ENCODE measurements at places on chromosomes 3 and 15. TPM values are rescaled to one million over a fixed set of nuclear protein-coding genes. Genes with fewer than 3 reads are reported as not detected.

DNA sequence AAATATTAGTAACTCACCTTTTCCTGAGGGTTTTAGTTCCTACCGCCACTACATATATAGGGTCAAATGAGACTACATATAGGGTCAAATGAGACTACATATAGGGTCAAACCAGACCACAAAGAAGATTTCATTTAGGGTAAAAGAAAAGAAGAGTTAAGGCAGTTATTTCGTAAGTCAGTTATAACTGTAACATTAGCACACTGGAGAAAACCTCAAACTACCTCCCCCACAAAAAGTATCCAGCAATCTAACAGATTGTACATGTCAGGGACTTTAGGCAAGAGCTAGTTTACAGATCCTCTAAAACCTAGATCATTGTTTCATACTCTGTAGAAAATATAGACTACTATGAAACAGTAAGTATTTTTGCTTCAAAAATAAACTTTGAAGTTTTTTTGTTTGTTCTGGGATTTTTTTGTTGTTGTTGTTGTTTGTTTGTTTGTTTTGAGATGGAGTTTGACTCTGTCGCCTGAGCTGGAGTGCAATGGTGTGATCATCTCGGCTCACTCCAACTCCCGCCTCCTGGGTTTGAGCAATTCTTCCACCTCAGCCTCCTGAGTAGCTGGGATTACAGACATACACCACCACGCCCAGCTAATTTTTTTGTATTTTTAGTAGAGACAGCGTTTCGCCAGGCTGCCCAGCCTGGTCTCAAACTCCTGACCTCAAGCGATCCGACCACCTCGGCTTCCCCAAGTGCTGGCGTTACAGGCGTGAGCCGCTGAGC, 92.4 kb upstream of the CGNL1 start:
- H3K4me3 ChIP-seq: no peak overlapping the region
- peaks cover 34% of the 10 kb centered on the region for H3K4me1 ChIP-seq
- DNase-seq: no peak
- H3K27me3 ChIP-seq: no peaks in the 10 kb centered on the region

GRCh38 chr3:183375787-183376186, 52.6 kb downstream of the MCF2L2 start:
- H3K4me3 ChIP-seq: no peak overlapping the region
- H3K27me3 ChIP-seq: no peaks in the 10 kb centered on the region
- no peak overlapping the region for H3K27ac ChIP-seq
- H3K36me3 ChIP-seq: no peaks in the 10 kb centered on the region

Gene C2CD4B
- total RNA-seq: 1.5 TPM

DNA sequence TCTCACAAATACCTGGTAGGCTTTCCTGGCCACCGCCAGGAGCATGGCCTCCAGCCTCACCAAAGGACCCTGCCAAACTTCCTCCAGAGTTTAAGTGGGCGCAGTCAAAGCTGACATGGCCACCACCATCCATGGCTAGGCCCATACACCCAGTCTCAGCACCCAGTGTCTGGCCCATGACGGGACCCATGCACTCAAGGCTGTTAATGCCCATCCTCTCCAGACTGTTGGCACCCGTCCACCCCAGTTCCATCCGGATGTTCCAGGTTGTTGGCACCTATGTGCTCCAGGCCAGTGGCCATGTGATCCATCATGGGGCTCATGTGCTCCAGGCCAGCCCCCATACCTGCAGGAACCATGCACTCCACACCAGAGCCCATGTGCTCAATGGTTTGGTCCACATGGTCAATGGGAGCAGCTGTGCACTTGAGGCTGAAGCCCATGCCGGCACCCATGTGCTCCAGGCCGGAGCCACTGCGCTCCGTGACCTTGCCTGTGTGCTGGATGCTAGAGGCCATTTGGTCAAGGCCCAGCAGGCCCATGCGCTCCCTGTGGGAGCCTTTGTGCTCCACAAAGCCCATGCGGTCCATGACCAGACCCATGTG, 20.4 kb downstream of the CTDSPL2 start:
- H3K4me3 ChIP-seq: no peak overlapping the region
- no peak for DNase-seq
- H3K27ac ChIP-seq: no peak overlapping the region
- no peaks in the 10 kb centered on the region for H3K36me3 ChIP-seq
- H3K27me3 ChIP-seq: no peaks in the 10 kb centered on the region

DNA sequence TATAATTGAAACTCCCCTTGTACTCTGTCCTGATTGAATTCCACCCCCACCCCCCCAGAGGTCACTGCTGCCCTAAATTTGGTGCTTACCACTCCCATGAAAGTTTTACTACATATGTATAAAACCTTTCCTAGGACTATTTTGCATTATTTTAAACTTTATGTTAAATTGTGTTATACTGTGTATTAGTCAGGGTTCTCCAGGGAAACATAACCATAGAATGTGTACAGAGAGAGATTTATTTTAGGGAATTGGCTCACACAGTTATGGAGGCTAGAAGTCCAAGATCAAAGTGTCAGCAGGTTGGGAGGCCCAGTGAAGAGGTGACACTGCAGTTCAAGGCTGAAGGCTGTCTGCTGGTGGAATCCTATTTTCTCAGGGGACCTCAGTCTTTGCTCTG, 29.2 kb downstream of the BFSP2 start:
- no peak for DNase-seq
- no peaks in the 10 kb centered on the region for H3K36me3 ChIP-seq
- H3K27me3 ChIP-seq: no peaks in the 10 kb centered on the region
- no peak overlapping the region for H3K27ac ChIP-seq

GRCh38 chr3:149646181-149646766, 11.6 kb downstream of the WWTR1 start:
- H3K36me3 ChIP-seq: peaks cover 14% of the 10 kb centered on the region
- H3K27ac ChIP-seq: no peak overlapping the region
- no peaks in the 10 kb centered on the region for H3K27me3 ChIP-seq
- no peak for DNase-seq
- no peak overlapping the region for H3K4me3 ChIP-seq

Gene ZPLD1
- not detected for total RNA-seq

DNA sequence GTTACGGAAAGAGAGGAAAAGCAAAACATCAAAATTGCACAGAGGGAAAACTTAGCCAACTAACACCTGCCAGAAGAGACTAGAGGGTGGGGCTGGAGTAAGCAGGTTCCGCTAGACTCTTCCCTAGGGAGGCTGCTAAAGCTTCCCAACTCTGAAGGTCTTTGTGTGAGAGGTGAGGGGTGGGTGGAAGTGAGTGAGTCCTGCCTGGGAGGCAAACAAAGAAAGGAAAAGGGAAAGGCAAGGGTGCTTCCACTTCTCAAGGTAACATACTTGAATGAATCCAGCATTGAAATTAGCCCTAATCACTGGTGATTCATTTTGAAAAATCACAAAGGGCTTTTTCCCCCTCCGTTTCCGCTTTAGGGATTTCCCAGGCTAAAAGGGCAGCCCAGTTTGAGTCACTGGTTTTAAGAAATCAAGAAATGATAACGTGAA, 220.5 kb upstream of the ADAMTS9 start:
- H3K36me3 ChIP-seq: no peaks in the 10 kb centered on the region
- H3K4me1 ChIP-seq: peaks cover 18% of the 10 kb centered on the region
- no peak overlapping the region for H3K4me3 ChIP-seq
- H3K27me3 ChIP-seq: no peaks in the 10 kb centered on the region

All from GM23338 (cell line).